ENCODE measurements at places on chromosomes 2 and 18. TPM values are rescaled to one million over a fixed set of nuclear protein-coding genes. Genes with fewer than 3 reads are reported as not detected.

The SPP2 gene
- total RNA-seq, result not detected

The CDH20 gene
- 3.9 TPM for total RNA-seq

The MDH1B gene
- total RNA-seq, result 7.0 TPM

The RELCH gene
- total RNA-seq, result 43.2 TPM

The C2orf66 gene
- total RNA-seq, result not detected

The FASTKD2 gene
- 41.5 TPM for total RNA-seq

The BUB1 gene
- 20.3 TPM for total RNA-seq

The CFAP65 gene
- total RNA-seq, result 0.23 TPM

The AMER3 gene
- total RNA-seq, result 0.23 TPM

The NXPH2 gene
- total RNA-seq, result 5.0 TPM

The POMC gene
- 7.8 TPM for total RNA-seq

The DSC1 gene
- total RNA-seq, result 0.47 TPM

The CAVIN2 gene
- total RNA-seq, result 51.9 TPM

The MAL gene
- total RNA-seq, result 217 TPM

The TCF4 gene
- total RNA-seq, result 221 TPM

The CIB4 gene
- total RNA-seq, result 0.29 TPM

The FTCDNL1 gene
- total RNA-seq, result 1.8 TPM

The FNDC4 gene
- 6.8 TPM for total RNA-seq

The DSG1 gene
- total RNA-seq, result 0.06 TPM

The MYO3B gene
- 13.5 TPM for total RNA-seq

The IL1B gene
- total RNA-seq, result 0.88 TPM

The CPLX4 gene
- total RNA-seq, result not detected

The IKZF2 gene
- 13.5 TPM for total RNA-seq

The PTPN4 gene
- 71.6 TPM for total RNA-seq

The IL18R1 gene
- total RNA-seq, result 4.3 TPM

The CRYGD gene
- not detected for total RNA-seq

The EML6 gene
- 21.1 TPM for total RNA-seq

The RTP5 gene
- not detected for total RNA-seq
